Epithelial cell of prostate (primary cell): ENCODE measurements at places on chromosomes 6 and 20.

DNA sequence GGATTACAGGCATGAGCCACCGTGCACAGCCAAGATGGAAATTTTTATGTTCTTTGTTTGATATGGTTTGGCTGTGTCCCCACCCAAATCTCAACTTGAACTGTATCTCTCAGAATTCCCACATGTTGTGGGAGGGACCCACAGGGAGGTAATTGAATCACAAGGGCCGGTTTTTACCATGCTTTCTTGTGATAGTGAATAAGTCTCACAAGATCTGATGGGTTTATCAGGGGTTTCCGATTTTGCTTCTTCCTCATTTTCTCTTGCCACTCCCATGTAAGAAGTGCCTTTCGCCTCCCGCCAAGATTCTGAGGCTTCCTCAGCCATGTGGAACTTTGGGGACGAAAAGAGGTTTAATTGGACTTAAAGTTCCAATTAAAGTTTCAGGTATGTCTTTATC lies 14.6 kb downstream of the EEF1A1 start:
- no peak for DNase-seq

DNA sequence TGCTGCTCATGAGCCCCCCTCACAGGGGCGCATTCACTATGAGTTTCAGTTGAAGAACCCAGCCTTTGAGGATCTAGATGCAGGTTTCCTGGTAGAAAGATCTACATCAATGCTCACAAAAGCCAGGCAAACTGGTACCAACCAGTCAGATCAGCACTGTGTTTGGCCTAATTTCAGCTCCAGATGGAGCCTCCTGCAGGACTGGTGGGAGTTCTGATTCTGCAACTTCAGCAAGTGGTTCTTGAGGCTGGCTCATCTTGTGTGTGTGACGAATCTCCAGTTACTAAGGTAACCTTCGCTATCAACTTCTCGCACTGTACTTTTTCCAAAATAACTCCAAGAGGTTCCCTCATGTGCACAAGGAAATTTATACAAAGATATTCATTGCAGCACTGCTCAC lies 118.8 kb downstream of the ZMYND8 start:
- DNase-seq = no peak

DNA sequence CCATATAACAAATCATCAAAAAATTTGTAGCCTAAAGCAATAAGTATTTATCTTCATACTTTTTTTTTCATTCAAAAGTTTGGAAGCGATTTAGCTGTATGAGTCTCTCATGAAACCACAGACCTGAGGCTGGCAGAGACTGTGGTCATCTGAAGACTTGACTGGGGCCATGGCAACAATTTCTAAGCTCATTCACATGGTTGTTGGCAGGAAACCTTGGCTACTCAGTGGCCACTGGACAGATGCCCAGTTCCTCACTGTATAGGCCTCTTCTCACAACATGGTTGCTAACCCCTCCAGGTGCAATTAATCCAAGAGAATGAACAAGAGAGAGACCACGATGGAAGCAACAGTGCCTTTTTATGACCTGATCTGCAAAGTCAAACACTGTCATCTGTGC lies 235.9 kb downstream of the BTBD3 start:
- DNase-seq = peak; percentile 14

GRCh38 chr20:13772529-13772928 lies 12.2 kb downstream of the ESF1 start:
- no peak for DNase-seq
